Ascending aorta (tissue), 2 donors: ENCODE measurements at places on chromosomes 5 and 9. TPM values are rescaled to one million over a fixed set of nuclear protein-coding genes. Genes with fewer than 3 reads are reported as not detected.

DNA sequence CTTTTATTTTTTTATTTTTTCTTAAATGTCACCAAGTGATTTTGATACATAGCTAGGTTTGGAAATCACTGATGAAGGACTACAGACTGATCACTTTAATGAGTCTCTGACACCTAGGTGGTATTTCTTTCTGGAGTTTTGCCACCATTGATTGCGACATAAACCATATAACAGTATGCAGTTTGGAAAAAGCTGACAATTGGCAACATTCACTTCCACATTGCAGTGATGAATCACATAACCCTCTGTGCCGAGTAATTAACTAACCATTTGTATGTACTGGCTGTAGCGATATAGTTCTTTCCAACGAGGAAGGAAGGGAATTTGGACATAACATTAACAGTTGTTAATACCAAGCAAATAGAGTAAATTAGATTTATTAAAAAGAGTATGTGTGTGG, 222.9 kb upstream of the EFNA5 start:
- no peaks in the 10 kb centered on the region for H3K4me1 ChIP-seq
- no peaks in the 10 kb centered on the region for H3K36me3 ChIP-seq
- no peak for DNase-seq

DNA sequence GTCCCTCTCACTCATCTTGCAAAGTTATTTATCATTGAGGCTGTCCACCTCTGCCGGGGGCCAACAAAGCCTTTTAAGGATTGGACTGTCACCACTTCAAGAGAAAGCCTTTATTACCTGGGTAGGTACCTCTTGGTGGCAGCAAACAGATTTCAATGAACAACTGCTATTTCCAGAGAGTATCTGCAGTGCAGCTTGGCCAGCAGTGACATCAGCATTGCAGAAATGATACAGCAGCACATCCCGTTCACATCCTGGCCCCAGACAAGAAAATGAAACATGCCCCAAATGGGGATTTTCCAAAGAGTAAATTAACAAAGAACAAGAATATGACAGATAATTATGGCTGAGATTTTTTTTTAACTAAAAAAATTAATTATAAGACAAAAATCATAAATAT, 2.3 kb upstream of the SPATA6L start:
- peaks cover 8% of the 10 kb centered on the region for H3K4me1 ChIP-seq
- no peak overlapping the region for H3K4me3 ChIP-seq
- no peak for DNase-seq
- H3K36me3 ChIP-seq: no peaks in the 10 kb centered on the region
- no peak overlapping the region for H3K27ac ChIP-seq
- no peaks in the 10 kb centered on the region for H3K27me3 ChIP-seq

DNA sequence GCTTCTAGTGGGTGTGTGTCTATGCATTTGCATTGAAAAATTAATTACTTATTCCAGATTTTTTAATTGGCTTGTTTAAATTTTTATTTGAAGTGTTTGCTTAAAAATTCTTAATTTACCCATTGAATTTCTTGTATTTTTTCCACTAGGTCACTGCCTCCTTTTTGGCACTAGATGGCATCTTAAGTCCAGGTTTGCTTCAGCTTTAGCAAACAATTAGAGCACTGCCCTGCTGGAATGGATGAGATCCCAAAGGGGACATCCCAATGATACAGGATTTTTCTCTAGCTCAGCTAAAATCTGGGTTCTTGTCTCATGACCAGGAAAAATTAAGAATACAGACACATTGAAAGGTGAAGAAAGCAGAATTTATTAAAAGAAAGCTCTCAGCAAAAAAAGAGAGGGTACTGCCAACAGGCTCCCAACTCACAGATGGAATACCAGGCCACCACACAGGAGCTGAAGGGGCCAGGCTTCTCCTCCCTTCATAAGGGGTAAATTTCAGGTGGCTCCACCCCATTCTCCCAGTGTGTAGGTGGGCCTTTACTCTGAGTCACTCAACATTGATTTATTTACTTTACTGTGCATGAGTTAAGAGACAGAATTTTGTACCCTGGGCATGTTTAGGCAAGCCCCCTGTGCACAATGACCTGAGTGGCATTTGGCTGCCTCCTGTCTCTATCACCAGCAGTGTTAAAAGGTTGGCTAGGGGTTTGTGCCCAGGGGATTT, 532.4 kb downstream of the ANXA1 start:
- H3K27me3 ChIP-seq: no peaks in the 10 kb centered on the region
- no peaks in the 10 kb centered on the region for H3K36me3 ChIP-seq
- H3K4me3 ChIP-seq: no peak overlapping the region
- no peaks in the 10 kb centered on the region for H3K4me1 ChIP-seq

DNA sequence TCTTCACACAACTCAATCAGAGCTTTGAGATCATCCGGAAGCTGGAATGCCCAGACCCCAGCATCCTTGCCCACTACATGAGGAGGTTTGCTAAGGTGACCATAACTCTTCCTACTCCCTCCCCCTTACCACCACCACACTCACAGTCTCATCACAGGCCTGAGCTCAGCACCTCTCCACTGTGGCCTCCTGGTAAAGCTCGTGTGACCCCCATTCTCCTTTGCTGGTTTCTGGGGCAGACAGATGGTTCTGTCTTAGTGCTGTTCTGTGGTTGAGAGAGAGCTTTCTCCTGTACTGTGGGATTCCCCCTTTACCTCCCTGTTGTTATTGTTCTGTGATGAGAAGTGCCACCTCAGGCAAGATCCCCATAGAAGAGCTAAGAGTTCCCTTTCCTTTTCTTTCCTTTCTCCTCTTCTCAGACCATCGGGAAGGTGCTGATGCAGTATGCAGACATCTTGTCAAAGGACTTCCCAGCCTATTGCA, 92.7 kb upstream of the RUSC2 start:
- DNase-seq: no peak
- H3K27ac ChIP-seq: no peak overlapping the region
- no peak overlapping the region for H3K4me3 ChIP-seq
- peaks cover 43% of the 10 kb centered on the region for H3K36me3 ChIP-seq
- H3K27me3 ChIP-seq: no peaks in the 10 kb centered on the region
- H3K4me1 ChIP-seq: no peaks in the 10 kb centered on the region

GRCh38 chr5:38434966-38435705, 121.3 kb downstream of the LIFR start:
- H3K27me3 ChIP-seq: no peaks in the 10 kb centered on the region
- peaks cover 7% of the 10 kb centered on the region for H3K4me1 ChIP-seq
- no peak overlapping the region for H3K4me3 ChIP-seq
- no peaks in the 10 kb centered on the region for H3K36me3 ChIP-seq
- H3K27ac ChIP-seq: no peak overlapping the region

- H3K4me1 ChIP-seq: no peaks in the 10 kb centered on the region
- no peak overlapping the region for H3K27ac ChIP-seq
- H3K27me3 ChIP-seq: no peaks in the 10 kb centered on the region
- no peak for DNase-seq
- H3K4me3 ChIP-seq: no peak overlapping the region
These were observed 155.8 kb downstream of the TSSK1B start for GRCh38 chr5:113278976-113279375.

- no peaks in the 10 kb centered on the region for H3K36me3 ChIP-seq
- no peak overlapping the region for H3K27ac ChIP-seq
- H3K4me3 ChIP-seq: no peak overlapping the region
These were observed 30.5 kb upstream of the LPAR1 start for GRCh38 chr9:111068771-111069170.

DNA sequence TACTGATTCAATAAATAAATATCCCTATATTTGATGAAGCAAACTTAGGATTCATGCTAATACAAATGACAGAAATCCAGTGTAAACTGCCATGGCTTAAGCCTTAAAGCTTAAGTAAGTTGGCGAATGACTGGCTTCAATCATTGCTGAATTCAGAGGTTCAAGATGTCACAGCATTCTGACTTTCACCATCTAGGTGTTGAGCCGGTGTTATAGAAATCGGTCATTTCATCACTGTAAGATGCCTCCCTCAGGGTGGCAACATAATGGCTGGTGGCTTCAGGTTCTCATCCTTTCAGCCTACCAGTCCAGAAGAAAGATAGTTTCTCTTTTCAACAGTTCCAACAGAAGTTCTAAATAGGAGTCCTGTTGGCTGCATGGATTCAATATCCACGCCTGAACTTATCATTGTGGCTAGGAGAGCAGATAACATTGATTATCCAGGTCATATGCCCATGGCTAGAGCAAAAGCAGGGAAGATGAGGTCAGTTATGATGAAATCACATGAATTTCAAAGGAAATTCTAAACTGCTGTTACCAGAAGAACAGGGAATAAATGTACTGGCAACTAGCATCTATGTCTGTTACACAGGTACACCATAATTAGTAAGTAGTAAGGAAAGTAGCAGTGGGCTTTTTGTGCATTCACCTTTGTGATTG, 364.3 kb downstream of the ARRDC3 start:
- DNase-seq: no peak
- H3K27me3 ChIP-seq: no peaks in the 10 kb centered on the region
- H3K4me1 ChIP-seq: no peaks in the 10 kb centered on the region

DNA sequence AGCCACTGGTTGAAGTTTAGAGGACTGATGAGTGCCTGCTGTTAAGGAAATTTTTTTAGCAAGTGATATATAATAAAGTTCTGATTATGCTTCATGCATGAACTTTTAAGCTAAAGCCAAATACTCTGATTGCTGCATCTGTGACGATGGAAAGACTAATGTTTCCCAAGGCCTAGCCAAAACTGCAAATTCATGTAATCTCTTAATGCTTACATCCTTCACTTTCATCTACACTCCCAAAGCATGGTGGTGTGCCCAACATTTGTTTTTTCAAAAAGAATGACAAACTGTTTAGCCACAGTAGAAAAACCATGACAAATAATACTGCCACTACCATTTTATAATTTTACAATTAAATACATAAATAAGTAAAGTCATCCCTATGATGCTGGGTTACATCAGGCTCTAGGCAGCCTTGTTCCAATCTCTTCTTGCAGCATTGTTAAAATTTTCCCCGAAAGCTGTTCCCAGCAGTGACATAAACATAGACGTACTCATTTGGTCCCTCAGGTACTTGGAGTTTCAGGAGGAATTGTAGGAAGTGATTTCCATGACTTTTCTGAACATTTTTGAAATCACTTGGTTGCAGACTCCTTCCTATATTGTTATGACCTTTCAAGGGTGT, 625.3 kb upstream of the DMAC1 start:
- no peaks in the 10 kb centered on the region for H3K27me3 ChIP-seq
- DNase-seq: no peak

- H3K27ac ChIP-seq: no peak overlapping the region
- H3K27me3 ChIP-seq: no peaks in the 10 kb centered on the region
- no peak overlapping the region for H3K4me3 ChIP-seq
- H3K4me1 ChIP-seq: no peaks in the 10 kb centered on the region
- no peaks in the 10 kb centered on the region for H3K36me3 ChIP-seq
These were observed 48.2 kb downstream of the TNC start for GRCh38 chr9:115069771-115070170.

DNA sequence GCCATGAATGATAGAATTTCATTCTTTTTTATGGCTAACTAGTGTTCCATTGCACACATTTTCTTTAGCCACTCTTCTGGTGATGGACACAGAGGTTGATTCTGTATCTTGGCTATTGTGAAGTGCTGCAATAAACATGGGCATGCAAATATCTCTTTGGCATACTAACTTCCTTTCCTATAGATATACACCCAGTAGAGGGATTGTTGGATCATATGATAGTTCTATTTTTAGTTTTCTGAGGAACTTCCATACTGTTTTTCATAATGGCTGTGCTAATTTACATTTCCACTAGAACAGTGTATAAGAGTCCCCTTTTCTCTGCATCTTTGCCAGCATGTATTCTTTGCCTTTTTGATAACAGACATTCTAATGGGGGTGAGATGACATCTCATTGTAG, 50.4 kb upstream of the CDK5RAP2 start:
- H3K27me3 ChIP-seq: no peaks in the 10 kb centered on the region
- no peaks in the 10 kb centered on the region for H3K36me3 ChIP-seq
- DNase-seq: no peak
- H3K27ac ChIP-seq: no peak overlapping the region
- H3K4me3 ChIP-seq: no peak overlapping the region

DNA sequence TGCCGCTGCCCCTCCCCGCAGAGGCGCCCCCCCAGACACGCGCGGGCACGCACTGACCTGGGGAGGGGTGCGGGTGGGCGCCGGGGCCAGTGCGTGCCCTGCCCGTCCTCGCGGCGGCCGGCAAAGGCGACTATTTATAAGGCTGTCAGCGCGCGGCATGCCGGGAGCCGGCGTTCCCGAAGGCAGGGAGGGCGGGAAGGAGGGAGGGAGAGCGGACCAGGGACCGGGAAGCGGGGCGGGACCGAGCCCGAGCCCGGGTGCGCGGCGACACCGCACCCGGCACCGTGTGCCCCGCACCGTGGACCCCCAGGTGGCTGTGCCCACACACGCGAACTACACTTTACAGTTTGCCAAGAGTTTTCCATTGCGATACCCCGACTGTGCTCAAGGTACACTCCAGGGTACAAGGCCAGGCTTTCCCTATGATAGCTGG, at the start of gene AK1:
TSS of gene AK1 (minus strand) at position 110 of the 433 bp plus-strand sequence. CDS start 3,058 bp downstream, outside the sequence.
- peaks cover 3% of the 10 kb centered on the region for H3K36me3 ChIP-seq
- no peaks in the 10 kb centered on the region for H3K27me3 ChIP-seq
- H3K27ac ChIP-seq: peak within 1 kb of the TSS; percentile 76
- H3K4me3 ChIP-seq: peak within 1 kb of the TSS; percentile 67
- DNase-seq: peak; percentile 89
- peaks cover 24% of the 10 kb centered on the region for H3K4me1 ChIP-seq

- no peaks in the 10 kb centered on the region for H3K4me1 ChIP-seq
- no peak for DNase-seq
- H3K4me3 ChIP-seq: no peak overlapping the region
- H3K27ac ChIP-seq: no peak overlapping the region
- H3K27me3 ChIP-seq: no peaks in the 10 kb centered on the region
These were observed 271.6 kb upstream of the NUDT12 start for GRCh38 chr5:103834216-103834615.

GRCh38 chr5:65481635-65482295, at the start of gene ADAMTS6:
Gene ADAMTS6 (minus strand): TSS chr5:65481920. CDS start chr5:65473673, 8,247 bp downstream.
- peak within 1 kb of the TSS; percentile 69 for H3K4me3 ChIP-seq
- H3K27me3 ChIP-seq: no peaks in the 10 kb centered on the region
- peak; percentile 97 for DNase-seq
- peak within 1 kb of the TSS; percentile 92 for H3K27ac ChIP-seq
- no peaks in the 10 kb centered on the region for H3K36me3 ChIP-seq
- H3K4me1 ChIP-seq: no peaks in the 10 kb centered on the region

DNA sequence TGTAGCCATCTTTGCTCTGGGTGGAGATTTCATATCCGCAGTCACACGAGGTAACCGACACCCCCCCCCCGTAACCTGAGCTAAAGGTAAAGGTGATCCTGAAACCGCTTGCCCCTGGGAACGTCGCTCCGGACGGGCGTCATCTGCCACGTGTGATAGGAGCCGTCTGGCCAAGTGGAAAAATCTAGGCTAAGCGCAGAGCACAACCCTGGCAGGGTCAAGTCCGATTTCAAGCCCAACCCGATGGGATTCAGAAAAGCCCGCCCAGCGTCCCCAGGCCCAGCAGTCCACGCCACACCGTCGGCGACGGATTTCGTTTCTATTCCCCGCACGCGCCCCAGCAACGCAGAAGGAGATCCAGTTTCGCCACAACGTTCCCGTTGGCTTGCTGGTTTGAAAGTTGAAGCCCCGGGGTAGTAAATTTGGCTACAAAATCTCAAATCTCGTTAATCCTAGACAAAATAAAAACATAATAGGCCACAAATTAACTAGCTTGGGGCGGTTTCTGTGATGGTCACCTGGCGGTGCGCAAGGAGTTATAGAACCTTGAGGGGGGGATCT, 32.4 kb upstream of the NFIB start:
- H3K27ac ChIP-seq: peak overlapping the region; percentile 90
- H3K4me3 ChIP-seq: peak overlapping the region; percentile 68
- H3K4me1 ChIP-seq: no peaks in the 10 kb centered on the region
- no peak for DNase-seq
- no peaks in the 10 kb centered on the region for H3K36me3 ChIP-seq
- no peaks in the 10 kb centered on the region for H3K27me3 ChIP-seq

Gene FBN2
- total RNA-seq: 0.11 TPM

Gene SPINK7
- not detected for total RNA-seq

Gene IFNA2
- total RNA-seq: not detected

Gene ACTL7A
- total RNA-seq: not detected
